NCI-H345 (cell line): ENCODE measurements at places on chromosomes 7 and 10.
A peak's percentile ranks its signal among the peaks of the same experiment; 100 is the strongest.

DNA sequence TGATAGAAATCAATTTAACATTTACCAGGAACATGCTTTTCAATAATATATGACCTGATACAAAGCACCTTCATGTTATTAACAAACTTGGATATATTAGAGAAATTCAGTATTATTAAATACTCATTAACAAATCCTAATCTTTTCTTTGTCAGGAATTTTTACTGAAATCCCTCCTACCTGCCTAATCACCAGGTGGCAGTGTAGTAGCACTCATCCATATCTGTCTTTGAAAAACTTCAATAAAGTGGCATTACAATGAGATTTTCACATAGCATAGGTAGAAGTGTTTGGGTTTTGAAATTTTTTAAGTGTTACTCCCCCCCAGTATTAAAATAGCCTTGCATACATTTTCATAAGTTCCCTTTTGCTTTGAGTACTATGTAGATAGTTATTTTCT, 1246.6 kb upstream of the LRRN3 start:
- peak; percentile 24 for DNase-seq

DNA sequence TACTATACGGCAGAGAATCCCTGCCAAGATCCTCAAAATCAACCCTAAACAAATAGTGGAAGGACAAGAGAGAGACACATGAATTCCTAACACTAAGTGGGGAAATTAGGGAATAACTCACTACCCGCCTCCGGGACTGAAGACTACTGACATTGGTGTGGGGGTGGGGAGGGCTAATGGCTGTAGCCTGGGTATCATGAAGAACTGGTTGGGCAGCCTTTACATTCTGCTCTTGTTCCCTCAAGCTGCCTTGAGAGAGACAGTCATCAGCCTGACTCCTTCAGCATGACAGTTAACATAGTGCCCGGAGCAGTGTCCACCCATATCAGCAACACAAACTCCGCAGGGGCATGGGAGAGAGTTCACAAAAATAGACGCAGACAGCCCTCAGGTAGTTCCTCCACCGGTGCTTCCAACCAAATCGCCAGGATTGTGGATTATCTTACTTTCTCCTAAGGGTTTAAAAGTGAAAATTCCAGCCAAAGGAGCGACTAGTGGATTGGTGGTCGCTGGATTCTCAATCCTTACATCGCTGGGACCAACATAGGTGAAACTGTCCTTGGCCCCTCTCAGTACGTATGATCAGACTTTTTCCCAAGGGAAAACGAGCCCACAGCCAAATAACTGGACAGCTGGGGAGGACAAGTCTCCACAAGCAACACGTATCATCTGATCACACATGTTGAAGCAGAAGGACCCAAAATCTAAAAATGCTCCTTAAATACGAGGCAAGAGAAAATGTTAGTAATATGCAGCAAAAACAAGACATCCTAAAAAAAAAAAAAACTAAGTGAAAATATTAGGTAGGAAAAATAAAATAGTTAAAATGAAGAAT, 22.6 kb downstream of the TMEM254 start:
- no peak for DNase-seq

- DNase-seq: peak; percentile 56
Measured at GRCh38 chr7:144391823-144392255, 11.7 kb downstream of the NOBOX start.

- DNase-seq: no peak
Measured at GRCh38 chr7:19161671-19162070, 16.4 kb upstream of the FERD3L start.

- no peak for DNase-seq
Measured at GRCh38 chr7:74267756-74268565, 13.8 kb upstream of the RFC2 start.

DNA sequence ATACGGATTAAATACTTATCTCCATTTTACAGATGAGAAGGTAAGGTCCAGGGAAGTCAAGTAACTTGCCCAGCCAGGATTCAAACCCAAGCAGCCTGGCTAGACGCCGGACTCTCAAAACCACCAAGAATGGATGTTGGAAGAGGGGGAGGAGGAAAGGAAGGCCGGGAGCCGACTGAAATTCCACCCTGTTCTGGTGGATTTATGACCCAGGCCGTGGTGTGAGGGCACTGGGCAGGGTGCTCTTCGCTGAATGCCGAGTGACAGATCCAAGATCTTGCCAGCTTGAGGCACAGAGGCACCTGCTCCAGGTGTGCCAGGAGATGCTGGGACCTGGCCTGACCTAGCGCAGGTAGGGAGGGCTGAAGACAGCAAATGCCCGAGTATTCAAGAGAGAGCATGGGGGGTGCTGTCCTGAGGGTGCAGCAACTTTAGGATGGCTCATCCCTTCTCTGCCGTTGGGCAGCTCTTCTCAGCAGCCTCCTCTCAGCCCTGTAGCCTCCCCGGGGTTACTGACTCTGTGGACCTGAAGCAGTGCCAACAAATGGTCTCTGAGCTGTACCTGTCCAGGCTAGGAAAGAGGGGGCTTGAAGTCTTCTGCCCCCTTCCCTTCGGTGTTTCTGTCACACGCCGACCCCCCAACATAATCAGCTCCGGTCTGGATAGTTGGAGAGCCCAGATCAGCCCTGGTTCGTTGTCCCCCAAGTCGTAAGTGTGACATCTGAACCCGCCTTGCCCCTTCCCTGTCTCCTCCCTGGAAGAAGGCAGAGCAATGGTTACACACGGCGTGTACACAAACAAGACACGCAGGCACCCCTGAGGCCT, 713 bp downstream of the LOXL4 start:
- no peak for DNase-seq
